GM12878 (cell line): ENCODE measurements at places on chromosomes 5 and 9. TPM values are rescaled to one million over a fixed set of nuclear protein-coding genes. Genes with fewer than 3 reads are reported as not detected.

DNA sequence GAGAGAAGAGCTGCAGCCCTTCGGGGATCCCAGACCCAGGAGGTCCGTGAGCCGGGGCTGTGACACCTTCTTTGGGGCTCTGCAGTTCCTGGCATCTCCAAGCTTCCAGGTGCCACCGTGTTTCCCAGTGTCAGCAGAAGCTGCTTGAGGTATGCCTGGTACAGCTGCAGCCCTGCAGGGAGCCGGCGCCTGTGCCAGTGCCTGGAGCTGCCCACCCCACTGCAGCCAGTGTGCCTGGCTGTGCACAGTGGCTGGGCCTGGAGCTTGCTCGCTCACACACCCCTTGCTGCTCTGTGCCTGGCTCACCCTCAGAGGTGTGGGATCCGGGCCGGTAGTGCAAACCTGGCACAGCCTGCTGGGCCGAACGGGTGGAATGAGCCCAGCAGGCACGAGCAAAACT is 65.5 kb downstream of the NACC2 start:
- H3K27me3 ChIP-seq = no peaks in the 10 kb centered on the region
- H3K27ac ChIP-seq = no peak overlapping the region
- H3K4me3 ChIP-seq = no peak overlapping the region
- no peak for DNase-seq
- H3K36me3 ChIP-seq = peaks cover 2% of the 10 kb centered on the region; the same call in 1 of the 2 replicates

DNA sequence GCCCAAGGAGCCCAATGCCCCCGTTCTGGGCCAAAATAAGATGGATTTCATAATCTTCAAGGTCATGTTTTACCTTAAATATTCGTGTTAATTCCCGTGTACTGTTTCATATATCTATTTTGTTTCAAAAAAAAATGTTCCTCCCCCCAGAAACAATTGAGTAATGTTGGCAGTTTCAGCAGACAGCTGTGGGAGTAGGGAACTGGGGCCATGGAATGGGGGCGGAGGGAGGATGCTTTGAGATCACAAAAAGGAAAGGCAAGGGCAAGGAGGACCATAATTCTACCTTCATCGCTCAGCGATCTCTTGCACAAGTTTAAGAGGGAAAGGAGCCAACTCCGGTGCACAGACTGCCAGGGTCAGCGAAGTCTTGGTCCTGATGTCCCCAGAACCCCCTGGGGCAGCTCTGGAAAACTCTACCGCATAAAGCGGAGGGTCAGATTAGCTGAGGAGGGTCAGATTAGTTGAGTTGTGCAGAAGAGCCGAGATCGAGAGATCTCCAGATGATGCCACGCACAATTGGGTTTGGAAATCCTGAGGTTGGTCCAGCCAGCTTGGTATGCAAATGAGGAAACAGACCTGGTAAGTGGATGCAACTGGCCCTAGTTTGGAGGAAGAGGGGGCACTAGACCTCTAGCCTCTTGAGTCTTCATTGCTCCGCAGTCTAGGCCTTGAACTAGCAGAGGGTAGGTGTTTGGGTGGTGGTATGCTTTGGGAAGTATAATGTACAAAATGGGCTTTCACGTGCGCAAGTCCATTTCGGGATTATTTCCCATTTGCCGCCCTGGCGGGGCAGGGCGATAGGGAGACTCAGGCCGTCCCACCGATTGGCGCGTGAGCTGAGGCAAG is 24.0 kb downstream of the CDKN2A start:
- no peak overlapping the region for H3K4me3 ChIP-seq
- no peak overlapping the region for H3K27ac ChIP-seq
- H3K4me1 ChIP-seq = peaks cover 6% of the 10 kb centered on the region
- H3K27me3 ChIP-seq = peaks cover 11% of the 10 kb centered on the region; the same call in 1 of the 2 replicates

DNA sequence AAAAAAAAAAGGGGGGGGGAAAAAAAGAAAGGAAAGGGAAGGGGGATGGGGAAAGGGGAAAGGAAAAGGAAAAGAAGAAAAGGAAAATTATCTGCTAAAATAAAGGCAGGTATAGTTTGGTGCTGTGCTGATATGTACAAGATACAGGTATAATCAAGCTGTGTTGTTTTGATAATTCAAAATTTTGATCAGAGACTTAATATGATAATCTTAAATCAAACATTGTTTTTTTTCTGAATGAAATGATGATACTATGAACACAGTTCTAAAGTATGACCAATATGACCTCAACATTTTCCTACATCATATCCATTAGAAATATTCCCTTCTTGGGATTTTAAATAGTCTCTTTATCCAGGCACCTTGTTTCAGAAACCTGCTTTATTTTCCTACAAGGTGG is 115.6 kb upstream of the TRPM3 start:
- no peak overlapping the region for H3K4me3 ChIP-seq
- H3K4me1 ChIP-seq = no peaks in the 10 kb centered on the region
- no peaks in the 10 kb centered on the region for H3K36me3 ChIP-seq
- no peak for DNase-seq
- no peaks in the 10 kb centered on the region for H3K27me3 ChIP-seq

- no peaks in the 10 kb centered on the region for H3K4me1 ChIP-seq
- H3K36me3 ChIP-seq = no peaks in the 10 kb centered on the region
- no peak overlapping the region for H3K4me3 ChIP-seq
- DNase-seq = no peak
- H3K27me3 ChIP-seq = no peaks in the 10 kb centered on the region
- H3K27ac ChIP-seq = no peak overlapping the region
Observed at GRCh38 chr9:27632254-27632653, 59.0 kb upstream of the C9orf72 start.

GRCh38 chr9:93952119-93952783 is 2.9 kb downstream of the BARX1 start:
- H3K27ac ChIP-seq = no peak overlapping the region
- no peak overlapping the region for H3K4me3 ChIP-seq
- no peak for DNase-seq
- peaks cover 29% of the 10 kb centered on the region for H3K27me3 ChIP-seq

DNA sequence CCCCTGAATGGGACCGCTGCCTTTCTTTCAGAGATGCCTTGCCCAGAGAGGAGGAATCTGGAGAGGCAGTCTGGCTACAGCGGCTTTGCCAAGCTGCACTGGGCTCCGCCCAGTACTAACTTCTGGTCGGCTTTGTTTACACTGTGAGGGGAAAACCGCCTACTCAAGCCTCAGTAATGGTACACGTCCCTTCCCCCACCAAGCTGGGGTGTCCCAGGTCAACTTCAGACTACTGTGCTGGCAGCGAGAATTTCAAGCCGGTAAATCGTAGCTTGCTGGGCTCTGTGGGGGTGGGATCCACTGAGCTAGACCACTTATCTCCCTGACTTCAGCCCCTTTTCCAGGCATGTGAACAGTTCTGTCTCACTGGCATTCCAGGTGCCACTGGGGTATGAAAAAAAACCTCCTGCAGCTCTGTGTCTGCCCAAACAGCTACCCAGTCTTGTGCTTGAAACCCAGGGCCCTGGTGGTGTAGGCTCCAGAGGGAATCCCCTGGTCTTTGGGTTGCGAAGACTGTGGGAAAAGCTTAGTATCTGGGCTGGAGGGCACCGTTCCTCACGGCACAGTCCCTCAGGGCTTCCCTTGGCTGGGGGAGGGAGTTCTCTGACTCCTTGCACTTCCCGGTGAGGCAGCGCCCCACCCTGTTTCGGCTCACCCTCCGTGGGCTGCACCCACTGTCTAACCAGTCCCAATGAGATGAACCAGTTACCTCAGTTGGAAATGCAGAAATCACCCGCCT is 171.2 kb downstream of the CWC27 start:
- no peaks in the 10 kb centered on the region for H3K36me3 ChIP-seq
- no peaks in the 10 kb centered on the region for H3K27me3 ChIP-seq
- no peak overlapping the region for H3K4me3 ChIP-seq
- H3K27ac ChIP-seq = no peak overlapping the region
- no peaks in the 10 kb centered on the region for H3K4me1 ChIP-seq

DNA sequence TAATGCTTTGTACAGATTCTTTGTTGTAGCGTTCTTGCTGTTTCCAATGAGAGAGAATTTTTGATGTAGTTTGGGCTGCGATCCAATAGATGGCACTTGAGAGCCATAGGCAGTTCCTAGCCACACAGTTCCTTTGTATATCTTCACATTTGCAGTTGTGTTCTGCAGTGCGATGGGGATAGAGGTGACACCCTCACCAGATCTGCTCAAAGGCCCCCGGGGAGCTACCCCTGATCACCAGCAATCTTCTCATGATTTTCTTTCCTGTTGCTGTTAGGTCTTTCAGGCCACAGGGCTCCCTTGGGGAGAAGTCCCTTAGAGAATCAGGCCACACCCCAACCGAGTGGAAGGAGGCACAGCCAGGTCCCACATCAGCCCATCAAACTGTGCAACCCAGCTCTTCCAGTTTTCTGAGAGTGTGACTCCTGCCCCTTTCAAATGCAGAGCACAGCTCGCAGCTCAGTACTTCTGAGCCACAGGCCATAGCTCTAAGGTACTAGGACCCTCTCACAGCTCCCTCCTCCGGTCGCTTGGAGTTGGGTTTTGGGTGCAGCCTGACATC is 353.7 kb downstream of the SLCO4C1 start:
- H3K27ac ChIP-seq = no peak overlapping the region
- no peaks in the 10 kb centered on the region for H3K4me1 ChIP-seq
- no peaks in the 10 kb centered on the region for H3K27me3 ChIP-seq
- no peak overlapping the region for H3K4me3 ChIP-seq
- no peak for DNase-seq

DNA sequence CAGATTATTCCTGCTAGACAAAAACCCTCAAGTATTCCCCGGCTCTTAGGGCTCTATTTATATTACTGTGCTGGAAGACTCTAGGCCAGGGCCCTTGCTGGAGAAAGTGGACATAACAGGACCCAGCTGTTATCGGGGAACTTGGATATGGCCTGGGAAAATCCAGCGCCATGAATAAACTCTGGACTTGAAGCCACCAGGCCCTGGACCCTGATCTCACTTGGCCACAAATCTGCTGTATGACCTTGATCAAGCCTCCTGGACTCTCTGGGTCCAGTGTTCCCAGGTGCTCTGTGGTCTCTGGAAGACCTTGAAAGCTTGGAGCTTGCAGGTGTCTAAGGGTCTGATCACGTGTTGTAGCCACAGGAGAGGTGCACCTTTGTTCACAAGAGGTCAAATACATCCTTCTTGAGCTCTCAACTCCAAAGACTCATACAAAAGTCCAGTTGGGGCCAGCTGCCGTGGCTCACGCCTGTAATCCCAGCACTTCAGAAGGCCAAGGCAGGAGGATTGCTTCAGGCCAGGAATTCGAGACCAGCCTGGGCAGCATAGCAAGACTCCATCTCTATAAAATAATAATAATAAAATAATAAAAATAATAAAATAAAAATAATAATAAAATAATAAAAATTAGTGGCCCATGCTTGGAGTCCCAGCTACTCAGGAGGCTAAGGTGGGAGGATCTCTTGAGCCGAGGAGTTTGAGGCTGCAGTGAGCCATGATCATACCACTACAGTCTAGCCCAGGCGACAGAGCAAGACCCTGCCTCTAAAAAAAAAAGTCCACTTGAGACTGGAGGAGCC is 26.5 kb downstream of the COL27A1 start:
- DNase-seq = no peak
- H3K4me1 ChIP-seq = no peaks in the 10 kb centered on the region
- H3K4me3 ChIP-seq = no peak overlapping the region
- no peaks in the 10 kb centered on the region; the same call in 1 of the 2 replicates for H3K27me3 ChIP-seq
- no peak overlapping the region for H3K27ac ChIP-seq
- no peaks in the 10 kb centered on the region for H3K36me3 ChIP-seq

GRCh38 chr9:72029986-72030385 is 30.4 kb downstream of the C9orf57 start:
- H3K27ac ChIP-seq = no peak overlapping the region
- H3K36me3 ChIP-seq = no peaks in the 10 kb centered on the region
- no peaks in the 10 kb centered on the region for H3K4me1 ChIP-seq
- no peak for DNase-seq
- H3K4me3 ChIP-seq = no peak overlapping the region

- H3K4me1 ChIP-seq = no peaks in the 10 kb centered on the region
- no peak overlapping the region for H3K4me3 ChIP-seq
Observed at GRCh38 chr5:483434-484140, 40.6 kb downstream of the EXOC3 start.

DNA sequence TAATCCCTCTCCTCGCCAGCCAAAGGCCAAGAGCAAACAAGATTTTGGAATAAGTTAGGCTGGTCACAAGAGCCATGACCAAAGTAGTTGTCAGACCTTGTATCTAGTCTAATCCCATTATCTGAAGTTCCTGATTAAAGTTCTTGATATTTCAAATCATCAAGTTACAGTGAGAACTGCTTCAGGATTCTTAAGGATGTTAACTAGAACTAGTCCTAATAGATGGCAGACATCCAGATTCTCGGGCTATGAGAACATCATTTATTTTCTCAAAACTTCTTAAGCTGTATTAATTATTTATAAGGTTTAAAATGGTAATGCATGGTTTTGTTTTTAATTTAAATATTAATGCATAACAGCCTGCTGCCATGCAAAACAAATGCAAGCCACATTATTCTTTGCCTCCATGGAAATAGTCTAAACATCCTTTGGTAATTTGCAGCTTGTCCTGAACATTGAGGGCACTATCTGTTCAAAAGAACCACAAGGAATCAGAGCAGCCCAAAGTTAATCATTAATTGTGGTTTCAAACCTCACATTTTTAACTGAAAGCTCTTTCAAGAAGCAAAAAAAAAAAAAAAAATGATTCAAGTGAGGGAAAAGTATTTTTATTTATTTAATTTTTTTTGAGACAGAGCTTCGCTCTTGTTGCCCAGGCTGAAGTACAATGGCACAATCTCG is 95.1 kb downstream of the TTC39B start:
- H3K4me3 ChIP-seq = no peak overlapping the region
- H3K27ac ChIP-seq = no peak overlapping the region
- H3K27me3 ChIP-seq = no peaks in the 10 kb centered on the region
- H3K36me3 ChIP-seq = no peaks in the 10 kb centered on the region
- no peak for DNase-seq
- H3K4me1 ChIP-seq = no peaks in the 10 kb centered on the region

- DNase-seq = no peak
- H3K4me1 ChIP-seq = 0 out of 2 replicates have a peak, but pooled peaks cover 6% of the 10 kb centered on the region
- no peaks in the 10 kb centered on the region for H3K27me3 ChIP-seq
- H3K36me3 ChIP-seq = peaks cover 3% of the 10 kb centered on the region
- H3K27ac ChIP-seq = no peak overlapping the region
- no peak overlapping the region for H3K4me3 ChIP-seq
Observed at GRCh38 chr5:180541710-180542109, 47.5 kb downstream of the CNOT6 start.

NR5A1 gene
- total RNA-seq = 0.18 and 0.27 TPM in 2 replicates

LTC4S gene
- total RNA-seq = 2.0 and 3.6 TPM in 2 replicates

PPP2R2B gene
- not detected in 2 replicates for total RNA-seq

CDH9 gene
- total RNA-seq = not detected in 2 replicates

LCN9 gene
- not detected in 2 replicates for total RNA-seq

EPB41L4A gene
- total RNA-seq = 0.28 and 1.3 TPM in 2 replicates

MLLT3 gene
- 38.4 and 40.7 TPM in 2 replicates for total RNA-seq

CAMK4 gene
- total RNA-seq = 51.9 and 54.4 TPM in 2 replicates

BASP1 gene
- total RNA-seq = 190 and 193 TPM in 2 replicates

PCDHA5 gene
- total RNA-seq = not detected in 2 replicates

TSSK1B gene
- not detected in 2 replicates for total RNA-seq

UTP15 gene
- 32.2 and 36.7 TPM in 2 replicates for total RNA-seq

PCDHA1 gene
- not detected in 2 replicates for total RNA-seq

MEGF10 gene
- 0.05 and 0.13 TPM in 2 replicates for total RNA-seq

OTP gene
- total RNA-seq = 8.4 and 8.5 TPM in 2 replicates

AGXT2 gene
- not detected in 2 replicates for total RNA-seq
